ENCODE measurements at places on chromosomes 4 and X.

- DNase-seq, result no peak
Measured at GRCh38 chr4:60809486-60809800, 390.7 kb upstream of the ADGRL3 start.

GRCh38 chr4:120873554-120873953, 49.0 kb downstream of the PRDM5 start:
- no peak for DNase-seq

DNA sequence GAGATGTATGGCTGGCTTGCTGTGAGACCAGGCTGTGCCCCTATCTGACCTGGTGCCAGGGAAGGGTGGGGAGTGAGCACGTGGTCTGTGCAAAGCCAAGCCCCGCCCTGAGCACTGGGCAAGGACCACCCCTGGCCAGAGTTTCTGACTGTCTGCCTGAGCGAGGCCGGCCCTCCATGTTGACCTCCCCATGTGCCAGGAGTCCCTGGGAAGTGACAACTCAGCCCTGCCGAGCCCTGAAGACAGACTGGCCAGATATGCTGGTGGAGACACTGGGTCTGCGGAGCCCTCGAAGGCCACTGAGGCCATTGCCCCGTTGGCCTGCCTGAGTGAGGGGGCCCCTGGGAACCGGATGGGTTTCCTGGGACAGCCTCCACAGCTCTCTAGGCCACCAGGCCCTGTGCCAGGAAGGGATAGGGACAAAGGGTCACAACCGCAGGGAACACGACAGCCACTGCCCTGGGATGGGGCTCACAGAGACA, 7.1 kb upstream of the BGN start:
- no peak for DNase-seq

GRCh38 chr4:26459756-26460530, 30.3 kb downstream of the CCKAR start:
- no peak for DNase-seq

DNA sequence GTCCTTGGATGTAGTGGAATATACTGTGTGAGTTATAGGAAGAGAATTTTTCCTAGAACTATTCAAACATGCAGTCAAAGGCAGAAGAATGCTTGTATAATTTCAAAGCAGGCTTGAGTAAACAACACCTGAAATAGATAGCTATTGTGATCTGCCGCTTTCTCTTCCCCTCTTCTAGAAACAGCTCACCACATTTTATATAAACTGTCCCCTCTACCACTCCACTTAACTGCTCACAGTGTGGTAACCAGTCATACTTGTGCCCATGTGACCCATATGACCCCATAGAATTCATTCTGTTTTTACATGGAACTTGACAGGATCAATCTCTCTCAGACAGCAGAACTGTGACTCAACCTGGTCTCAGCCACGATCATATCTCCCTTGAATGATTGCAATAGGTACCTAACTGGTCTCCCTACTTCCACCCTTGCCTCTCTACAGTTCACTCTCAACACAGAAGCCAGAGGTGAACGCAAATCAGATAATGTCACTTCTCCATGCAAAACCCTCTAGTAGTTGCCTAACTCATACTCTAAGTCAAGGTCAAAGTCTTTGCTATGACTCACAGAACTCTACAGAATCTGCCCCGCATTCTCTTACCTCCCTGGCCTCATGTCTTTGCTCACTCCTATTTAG, 85.6 kb upstream of the EFHC2 start:
- no peak for DNase-seq

- DNase-seq, result no peak
Measured at GRCh38 chrX:154735695-154736393, 15.0 kb downstream of the GAB3 start.

DNA sequence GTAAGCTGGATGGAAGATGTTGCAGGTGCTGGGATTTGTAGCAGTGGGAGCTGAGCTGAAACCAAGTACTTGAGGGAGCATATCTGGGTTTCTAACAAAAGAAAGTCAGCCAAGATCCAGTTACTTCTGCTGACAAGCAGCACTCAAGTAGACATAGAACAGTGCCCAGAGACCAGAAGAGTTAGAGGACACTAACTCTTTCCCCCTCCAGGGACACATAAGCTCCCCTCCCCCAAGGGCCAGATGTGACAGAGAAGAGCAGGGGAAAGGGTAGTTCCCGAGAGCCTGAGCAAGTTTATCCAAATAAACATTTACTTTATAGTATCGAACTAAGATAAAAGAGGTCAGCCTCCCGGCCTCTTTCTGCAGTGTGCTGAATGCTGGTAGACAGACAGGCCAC, 12.2 kb downstream of the TRPC3 start:
- DNase-seq, result no peak

DNA sequence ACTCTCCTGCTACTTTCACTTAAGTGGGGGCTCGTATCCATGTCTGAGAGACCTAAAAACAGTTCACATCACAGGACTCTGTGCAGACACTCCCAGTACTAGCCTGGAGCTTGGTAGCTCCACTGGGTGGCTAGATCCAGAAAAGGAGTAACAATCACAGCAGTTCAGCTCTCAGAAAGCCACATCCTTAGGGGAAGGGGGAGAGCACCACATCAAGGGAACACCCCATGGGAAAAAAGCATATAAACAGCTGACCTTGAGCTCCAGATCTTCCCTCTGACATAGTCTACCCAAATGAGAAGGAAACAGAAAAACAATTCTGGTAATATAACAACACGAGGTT, 175.8 kb downstream of the FAM13A start:
- no peak for DNase-seq

GRCh38 chr4:94352996-94353395, 10.4 kb upstream of the HPGDS start:
- DNase-seq, result no peak

- no peak for DNase-seq
Measured at GRCh38 chrX:51569561-51569960, 49.2 kb downstream of the CENPVL3 start.

- DNase-seq, result no peak
Measured at GRCh38 chr4:53595834-53596233, 4.5 kb upstream of the LNX1 start.

All from NCI-H1436 treated with DMSO at 0.1 percent for 48 hours (cell line).